ENCODE measurements at places on chromosomes 1 and 21. TPM values are rescaled to one million over a fixed set of nuclear protein-coding genes. Genes with fewer than 3 reads are reported as not detected.

The S100A11 gene
- total RNA-seq, result 442 TPM

DNA sequence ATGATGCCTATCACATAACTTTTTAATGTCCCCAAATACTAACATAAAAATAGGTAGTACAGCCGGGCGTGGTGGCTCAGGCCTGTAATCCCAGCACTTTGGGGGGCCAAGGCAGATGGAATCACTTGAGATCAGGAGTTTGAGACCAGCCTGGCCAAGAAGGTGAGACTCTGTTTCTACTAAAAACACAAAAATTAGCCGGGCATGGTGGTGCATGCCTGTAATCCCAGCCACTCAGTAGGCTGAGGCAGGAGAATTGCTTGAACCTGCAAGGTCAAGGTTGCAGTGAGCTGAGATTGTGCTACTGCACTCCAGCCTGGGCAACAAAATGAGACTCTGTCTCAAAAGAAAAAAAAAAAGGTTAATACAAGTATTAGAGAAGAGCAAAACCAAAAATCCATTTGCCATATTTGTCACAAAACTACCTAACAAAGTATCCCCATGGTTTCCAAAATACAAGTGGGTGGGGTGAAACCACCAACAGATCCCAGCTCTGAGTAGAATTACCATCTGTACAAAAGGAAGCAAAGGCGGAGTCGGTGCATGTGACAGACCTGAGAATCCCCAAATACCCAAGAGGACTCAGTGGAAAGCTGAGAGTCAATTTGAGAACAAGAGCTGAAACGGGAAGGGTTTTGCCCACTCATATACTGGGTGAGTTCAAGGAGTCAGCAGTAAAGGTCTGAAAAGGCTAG is 113.2 kb downstream of the TOMM20 start:
- DNase-seq, result peak; percentile 25

DNA sequence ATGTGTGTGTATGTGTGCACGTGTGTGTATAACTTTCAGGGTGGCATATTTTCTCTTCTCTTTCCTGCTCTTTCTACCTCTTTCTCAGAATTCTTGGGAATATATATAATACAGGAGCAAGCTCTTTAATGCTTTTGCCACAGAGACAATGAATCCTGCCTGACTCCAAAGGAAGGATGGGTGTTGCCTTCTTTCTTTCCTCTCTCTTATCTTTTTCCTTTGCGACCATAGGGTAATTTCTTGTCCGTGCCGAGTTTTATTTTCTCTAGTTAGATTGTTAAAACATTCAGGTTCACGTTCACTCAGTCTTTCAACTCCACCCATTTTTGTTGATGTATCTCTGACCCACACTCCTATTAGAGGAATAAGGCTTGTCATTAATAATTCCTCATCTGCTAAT is 129.0 kb upstream of the C1orf21 start:
- DNase-seq, result no peak

- DNase-seq, result no peak
These were observed 60.7 kb downstream of the HSF2BP start for GRCh38 chr21:43598416-43599120.

GRCh38 chr1:83829106-83829505 is 169.8 kb downstream of the TTLL7 start:
- DNase-seq, result no peak

DNA sequence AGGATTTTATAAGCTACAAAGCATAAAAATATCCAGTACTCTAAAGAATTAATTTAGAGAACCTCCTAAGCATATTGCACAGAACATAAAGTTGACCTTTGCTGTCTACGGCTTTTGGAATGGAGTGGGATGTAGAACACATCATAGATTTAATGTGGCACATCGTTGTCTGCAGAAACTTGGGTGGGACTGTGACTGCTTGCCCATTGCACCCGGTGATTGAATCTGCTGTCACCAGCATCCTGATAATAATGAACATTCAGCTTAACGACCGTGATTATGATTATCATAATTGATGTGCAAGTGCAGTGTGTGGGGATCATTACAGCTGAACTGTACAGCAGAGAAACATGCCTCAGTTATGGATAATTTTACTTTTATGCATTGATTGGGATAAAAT is 181.9 kb downstream of the SPATA17 start:
- no peak for DNase-seq

All from ascending aorta (tissue), 2 donors.